ENCODE measurements at places on chromosomes 2 and 18.

- DNase-seq: no peak
Observed at GRCh38 chr2:74577448-74577847, 22.9 kb downstream of the DOK1 start.

GRCh38 chr2:41726364-41726763, 321.5 kb upstream of the PKDCC start:
- no peak for DNase-seq

DNA sequence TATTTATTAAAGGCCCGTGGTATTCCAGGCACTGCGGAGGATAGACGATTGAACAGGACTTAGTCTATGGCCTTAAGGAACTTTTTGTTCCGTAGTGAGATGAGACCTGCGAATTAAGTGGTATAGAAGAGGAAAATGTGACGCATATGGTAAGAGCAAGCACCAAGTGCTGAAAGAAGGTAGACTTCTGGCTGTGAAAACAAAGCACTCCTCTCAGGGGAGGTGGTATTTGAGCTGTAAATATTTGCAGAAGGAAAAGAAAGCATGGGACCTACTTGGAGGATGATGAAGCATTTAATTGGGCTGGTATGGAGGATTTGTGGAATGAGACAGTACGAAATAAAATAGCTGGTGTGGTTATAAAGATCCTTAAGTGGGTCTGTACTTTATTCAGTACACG, 62.5 kb downstream of the GPR39 start:
- DNase-seq: no peak

DNA sequence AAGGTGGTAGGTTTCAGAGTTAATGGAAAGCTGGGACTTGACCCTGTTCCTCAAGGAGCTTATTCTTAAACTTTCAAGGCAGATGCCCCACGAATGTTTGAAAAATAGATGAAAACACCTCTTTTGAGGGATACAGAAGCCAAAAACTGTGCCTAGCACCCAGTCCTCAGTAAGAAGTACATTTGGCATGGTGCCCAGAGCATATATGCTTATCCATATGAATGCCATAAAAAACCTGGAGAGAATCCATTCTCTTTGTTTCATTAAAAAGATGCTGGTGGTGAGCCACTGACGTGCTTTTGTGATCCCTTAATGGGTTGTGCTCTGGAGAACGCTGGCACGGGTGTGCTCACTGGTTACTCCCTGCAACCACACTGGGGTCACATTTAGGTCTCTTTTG, 69.0 kb downstream of the IL1R2 start:
- DNase-seq: no peak

DNA sequence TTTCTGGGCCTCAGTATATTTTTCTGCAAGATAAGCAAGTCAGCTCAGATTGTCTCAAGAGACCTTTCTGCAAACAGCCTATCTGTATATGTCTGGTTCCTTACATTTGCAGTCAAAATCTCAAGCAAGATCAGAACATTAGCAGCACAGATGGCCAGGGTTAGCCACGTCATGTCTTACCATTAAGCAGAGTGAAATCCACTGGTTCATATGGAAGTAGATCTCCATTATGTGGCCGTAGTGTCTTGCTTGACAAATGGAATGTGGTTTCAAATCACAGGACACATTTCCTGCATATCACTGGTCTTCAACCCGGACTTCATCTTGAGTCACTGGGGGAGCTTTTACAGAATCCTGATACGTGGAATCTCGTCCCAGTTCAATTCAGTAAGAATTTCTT, 500.2 kb downstream of the FBXO15 start:
- peak; percentile 7 for DNase-seq

GRCh38 chr2:234391625-234392024, 105.3 kb downstream of the ARL4C start:
- no peak for DNase-seq

- DNase-seq: no peak
Observed at GRCh38 chr18:58753976-58754375, 82.7 kb downstream of the MALT1 start.

GRCh38 chr2:37829202-37829601, 95.9 kb upstream of the RMDN2 start:
- peak; percentile 82 for DNase-seq

DNA sequence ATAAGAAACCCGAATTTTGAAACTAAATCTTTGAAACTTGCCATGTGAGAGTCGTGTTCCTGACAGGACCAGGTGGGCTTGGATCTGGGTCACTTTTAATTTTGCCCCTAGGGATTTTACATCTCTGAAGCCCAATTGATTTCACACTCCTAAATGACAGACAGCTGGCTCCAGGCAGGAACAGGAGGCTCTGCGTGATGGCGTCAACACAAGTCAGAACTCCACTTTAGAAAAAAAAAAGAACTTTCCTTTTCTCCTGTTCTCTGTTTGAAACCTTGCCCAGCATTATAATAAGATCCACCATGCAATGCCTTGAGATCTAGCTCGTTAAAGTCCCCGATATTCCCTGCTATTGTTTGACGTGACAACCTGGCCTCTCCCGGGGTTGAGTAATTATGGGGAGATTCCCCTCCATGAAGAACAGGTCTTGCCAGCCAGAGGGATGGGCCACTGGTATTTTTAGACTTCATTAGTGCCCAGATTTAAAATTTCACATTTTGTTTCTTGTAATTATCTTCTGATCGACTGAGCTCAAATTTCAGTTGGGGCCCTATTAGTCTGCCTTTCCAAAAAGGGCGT, 260.3 kb downstream of the KLHL29 start:
- no peak for DNase-seq

DNA sequence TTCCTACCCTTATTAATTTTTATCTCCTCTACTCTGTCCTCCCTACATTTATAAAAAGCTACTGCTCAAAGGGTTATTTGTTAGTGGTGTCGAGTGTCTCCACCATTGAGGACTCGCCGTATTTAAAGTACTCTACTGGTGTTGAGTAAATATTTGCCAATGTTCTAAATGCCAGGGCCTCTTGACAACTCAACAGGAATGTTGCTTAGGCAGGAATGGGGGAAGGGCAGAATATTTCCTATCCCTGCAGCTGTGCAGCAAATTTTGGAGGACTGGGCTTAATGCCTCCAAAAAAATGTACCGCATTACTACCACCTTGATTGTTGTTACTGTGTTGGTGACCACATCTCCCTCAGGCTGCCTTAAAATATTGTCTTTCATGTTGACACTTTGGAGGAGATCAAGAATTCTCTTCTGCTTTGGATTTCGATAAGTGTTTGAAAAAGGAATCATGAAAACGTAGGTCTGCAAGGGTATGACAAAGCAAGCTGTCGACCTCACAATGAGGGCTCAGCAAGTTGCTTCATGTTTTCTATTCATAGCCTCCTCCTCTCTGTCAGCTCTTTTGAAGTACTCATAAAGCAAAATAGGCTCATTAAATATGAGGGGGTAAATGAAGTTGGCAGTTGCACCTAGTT, 84.3 kb downstream of the EFEMP1 start:
- no peak for DNase-seq

DNA sequence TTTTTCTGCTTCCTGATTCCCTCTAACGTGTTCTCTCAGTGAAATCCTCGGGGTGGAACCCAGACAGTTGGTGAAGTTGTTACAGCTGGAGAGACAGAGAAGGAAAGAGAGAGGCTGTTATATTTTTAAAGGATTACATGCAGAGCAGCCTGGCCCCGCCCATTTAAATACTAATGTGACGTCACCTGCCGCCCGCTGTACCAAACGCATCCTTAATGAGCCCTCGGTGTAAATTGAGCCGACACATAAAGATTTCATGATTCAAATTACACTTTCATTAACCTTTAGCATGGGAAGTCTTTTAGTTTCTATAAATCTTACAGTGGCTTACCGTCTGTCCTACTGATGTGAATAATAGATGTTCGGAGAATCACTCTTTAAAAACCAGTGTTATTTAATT, 164.0 kb upstream of the SIX3 start:
- no peak for DNase-seq

GRCh38 chr2:239502430-239503186, 101.8 kb upstream of the HDAC4 start:
- no peak for DNase-seq

DNA sequence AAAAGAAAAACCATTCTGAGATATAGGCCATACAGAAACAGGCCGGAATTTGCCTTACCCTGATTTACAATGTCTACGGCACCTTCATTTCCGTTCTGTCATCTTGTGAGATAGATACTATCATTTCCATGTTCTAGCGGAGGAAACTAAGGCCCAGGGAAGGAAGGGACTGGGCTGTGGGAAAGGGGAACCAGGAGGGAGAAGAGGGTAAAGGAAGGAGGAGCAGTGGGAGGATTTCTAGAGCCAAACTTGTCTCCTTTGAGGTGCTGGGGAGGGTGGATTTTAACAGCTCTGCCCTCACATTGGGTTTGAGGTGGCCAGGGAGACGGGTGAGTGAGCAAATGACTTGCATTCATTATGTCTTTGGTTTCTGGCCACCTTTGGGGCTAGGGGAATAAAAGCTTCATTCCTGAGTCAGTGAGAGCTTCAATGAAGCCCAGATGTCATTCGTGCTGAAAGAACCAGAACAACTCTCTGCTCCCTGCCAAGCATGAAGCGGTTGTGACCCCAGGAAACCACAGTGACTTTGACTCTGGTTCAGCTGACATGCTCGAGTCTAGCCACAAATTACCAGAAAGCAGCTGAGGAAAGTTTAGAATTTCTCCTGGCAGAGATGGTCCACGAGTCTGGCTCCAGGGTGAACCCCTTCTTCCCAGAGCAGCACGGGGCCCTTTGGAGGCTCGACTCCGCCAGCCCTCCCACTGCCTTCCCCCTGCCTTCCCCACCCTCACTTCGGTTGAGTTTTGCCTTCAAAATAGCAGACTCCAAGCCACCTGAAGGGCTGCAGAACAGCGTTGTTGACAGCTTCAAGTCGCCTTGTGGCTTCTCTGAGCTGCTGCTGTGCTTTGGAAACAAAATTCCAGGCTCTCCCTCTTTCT, 3.8 kb downstream of the ACTG2 start:
- DNase-seq: no peak

Data from A172 (cell line).